HCEC 1CT (cell line): ENCODE measurements at places on chromosomes 5 and 9.

DNA sequence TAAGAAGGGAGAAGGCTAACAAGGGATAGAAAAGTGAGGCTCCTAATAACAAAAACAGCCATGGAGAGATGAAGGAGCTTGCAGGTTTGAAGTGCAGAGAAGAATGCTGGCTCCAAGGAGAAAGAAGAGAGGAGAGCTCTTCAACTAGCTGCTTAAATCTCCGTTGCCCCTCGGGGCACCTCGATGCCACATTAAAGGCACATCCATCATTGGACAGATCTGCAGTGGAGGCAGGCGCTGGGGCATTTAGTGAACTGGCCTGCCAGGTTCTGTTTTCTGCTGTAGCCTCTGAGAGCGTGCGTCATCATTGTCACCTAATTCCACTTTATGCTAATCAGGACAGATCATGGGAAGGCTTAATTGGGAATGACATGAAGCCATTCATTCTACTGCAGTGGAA, 1426.2 kb upstream of the WWC1 start:
- no peak for DNase-seq

GRCh38 chr9:99241106-99241505, 19.0 kb downstream of the SEC61B start:
- no peak for DNase-seq

DNA sequence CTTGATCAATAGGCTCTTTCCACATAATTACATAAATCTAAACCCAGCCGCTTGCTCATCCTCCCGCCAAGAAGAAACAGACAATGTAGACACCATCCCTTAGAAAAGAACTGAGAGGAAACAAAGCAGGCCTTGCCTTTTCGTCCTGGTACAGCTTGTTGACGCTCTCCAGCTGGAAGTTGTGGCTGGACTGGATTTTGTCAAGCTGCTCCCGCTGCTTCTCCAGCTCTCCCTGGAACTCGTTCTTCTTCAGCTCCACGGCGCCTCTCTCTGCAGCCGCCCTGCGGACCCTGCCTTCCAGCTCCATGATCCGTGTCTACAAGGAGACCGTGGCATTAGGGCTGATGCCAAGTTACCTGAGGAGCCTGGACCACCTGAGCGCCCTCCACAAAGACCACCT, 22.1 kb downstream of the GOLM1 start:
- DNase-seq: no peak

DNA sequence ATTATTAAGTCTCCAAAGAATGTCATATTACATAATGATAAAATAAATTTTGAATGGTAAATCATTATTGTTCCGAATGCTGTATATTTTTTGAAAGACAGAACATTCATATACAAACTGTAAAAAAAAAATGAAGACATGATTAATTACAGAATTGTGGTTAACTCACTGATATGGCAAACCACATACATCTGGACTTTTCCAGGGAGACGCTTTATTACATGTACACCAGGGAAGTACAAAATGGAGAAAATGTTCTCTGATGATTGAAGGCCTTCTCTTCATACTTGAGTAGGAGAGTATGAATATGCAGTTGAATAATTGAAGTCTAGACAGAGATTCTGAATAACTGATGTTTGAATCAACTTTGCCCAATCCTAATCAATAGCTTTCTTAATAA, 1886.9 kb downstream of the EFNA5 start:
- DNase-seq: no peak

- no peak for DNase-seq
Observed at GRCh38 chr5:56964173-56964572, 12.2 kb upstream of the MIER3 start.

GRCh38 chr9:93667627-93668026, 91.2 kb downstream of the PHF2 start:
- DNase-seq: no peak

DNA sequence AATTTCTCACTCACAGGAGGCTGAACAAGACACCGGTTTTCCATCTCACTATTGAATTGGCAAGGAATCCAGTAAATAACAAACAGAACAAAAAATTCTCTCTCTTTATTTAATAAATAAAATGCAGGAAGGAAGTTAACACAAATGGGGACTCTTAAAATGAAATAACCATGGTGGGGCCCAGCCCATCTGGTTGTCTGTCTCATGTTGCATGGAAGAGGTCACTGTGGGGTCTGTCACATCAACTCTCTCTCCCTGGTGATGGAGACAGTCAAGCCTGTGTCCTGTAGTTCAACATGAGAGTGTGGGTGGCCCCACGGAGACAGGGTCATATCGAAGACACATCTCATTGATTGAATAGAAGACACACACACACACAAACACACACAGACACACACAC, 297.7 kb downstream of the IRX2 start:
- DNase-seq: no peak

GRCh38 chr9:4922730-4923129, 62.3 kb upstream of the JAK2 start:
- DNase-seq: no peak

DNA sequence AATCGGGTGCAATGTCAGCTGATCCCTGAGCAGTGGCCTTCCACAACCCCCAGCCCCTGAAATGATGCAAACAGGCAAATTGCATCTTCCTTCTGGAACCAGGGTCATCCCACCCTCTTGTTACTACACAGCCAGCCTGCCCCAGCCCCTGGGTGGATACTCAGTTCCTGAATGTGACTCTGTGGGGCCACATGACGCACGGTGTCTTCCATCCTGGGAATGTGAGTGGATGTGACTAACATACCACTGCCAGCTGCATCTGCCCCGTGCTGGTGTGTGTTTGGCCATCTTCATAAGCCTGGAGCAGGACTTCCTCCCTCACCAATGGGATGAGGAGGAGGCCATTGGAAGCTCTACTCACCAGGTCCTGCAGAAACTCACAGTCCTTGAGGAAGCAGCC, 257.9 kb upstream of the ADAMTS16 start:
- DNase-seq: no peak

DNA sequence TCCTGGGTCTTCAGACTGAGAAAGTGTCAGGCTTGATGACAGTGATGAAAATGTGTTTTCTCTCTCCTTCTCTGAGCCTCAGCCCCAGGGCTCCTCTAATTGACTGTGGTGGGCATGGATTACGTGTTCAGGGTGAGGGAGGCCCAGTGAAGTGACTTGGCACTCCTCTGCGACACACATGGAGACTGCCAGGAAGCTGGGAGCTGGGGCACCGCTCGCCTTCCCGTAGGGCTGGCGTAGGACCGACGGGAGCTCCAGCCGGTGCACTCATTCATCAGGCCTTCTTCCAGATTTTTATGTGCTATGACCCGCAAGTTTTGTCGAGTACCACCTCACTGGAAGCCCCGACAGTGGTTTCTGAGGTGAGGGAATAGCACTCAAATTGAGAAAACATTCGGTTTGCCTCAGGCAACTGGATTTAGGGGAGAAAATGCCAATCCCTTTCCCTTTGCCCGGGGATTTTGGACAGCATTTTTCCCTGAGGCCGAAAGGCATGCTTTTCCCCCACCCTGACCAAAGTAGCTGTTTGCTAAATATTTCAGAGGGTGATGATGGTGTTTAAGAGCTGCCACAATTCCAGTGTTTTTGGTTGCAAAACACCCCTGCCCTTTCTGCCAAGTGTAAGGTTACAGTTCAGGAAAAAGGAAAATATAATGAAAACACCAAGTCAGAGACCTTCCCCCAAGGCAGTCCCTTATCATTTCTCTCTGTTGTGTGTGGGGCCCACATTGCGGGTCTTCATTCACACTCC, 83.7 kb downstream of the PCSK5 start:
- no peak for DNase-seq

DNA sequence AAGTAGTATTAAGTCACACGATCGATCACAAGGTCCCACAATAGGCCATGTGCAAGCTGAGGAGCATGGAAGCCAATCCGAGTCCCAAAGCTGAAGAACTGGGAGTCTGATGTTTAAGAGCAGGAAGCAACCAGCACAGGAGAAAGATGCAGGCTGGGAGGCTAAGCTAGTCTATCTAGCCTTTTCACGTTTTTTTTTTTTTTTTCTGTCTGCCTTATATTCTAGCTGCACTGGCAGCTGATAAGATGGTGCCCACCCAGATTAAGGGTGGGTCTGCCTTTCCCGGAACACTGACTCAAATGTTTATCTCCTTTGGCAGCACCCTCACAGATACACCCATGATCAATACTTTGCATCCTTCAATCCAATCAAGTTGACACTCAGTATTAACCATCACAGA, 6.5 kb downstream of the PPIP5K2 start:
- DNase-seq: no peak

DNA sequence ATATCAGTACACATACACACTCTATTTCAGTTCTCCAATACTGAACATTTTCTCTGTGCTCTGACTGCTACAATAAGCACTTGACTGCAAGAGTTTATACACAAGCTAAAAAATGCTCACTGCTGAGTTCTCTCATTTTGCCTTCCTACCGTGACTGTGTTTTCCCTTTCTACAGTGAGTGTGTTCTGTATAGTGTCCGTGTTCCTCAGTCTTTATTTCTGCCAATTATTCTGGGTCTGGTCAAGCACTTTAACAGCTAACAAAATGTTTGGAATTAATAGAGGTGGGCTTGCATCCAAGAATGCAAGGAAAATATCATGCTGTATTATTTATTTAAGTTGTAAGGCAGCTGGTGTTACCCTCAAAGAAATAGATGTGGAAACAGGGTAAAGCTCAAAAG, 217.0 kb upstream of the NREP start:
- no peak for DNase-seq

DNA sequence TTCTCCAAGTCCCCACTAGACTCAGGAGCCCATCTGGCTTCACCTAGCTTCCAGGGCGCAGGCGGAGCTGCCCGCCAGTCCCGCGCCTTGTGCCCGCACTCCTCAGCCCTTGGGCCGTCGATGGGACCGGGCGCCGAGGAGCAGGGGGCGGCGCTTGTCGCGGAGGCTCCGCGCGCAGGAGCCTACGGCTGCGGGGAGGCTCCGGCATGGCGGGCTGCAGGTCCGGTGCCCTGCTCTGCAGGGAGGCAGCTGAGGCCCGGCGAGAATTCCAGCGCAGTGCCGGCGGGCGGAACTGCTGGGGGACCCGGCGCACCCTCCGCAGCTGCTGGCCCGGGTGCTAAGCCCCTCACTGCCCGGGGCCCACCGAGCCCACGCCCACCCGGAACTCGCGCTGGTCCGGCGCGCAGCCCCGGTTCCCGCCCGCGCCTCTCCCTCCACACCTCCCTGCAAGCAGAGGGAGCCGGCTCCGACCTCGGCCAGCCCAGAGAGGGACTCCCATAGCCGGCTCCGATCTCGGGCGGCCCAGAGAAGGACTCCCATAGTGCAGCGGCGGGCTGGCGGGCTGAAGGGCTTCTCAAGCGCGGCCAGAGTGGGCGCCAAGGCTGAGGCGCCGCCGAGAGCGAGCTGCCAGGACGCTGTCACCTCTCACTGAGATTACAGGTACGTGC, 78.1 kb upstream of the PJA2 start:
- DNase-seq: no peak

DNA sequence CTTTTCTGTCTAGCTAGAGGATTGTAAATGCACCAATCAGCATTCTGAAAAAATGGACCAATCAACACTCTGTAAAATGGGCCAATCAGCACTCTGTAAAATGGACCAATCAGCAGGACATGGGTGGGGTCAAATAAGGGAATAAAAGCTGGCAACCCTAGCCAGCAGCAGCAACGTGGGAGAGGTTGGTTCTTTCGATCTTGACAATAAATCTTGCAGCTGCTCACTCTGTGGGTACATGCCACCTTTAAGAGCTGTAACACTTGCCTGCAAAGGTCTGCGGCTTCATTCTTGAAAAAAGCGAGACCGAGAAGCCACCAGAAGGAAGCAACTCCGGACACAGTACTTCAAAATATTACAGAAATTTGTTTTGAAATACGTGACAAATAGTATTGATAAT, 424.6 kb upstream of the CDH9 start:
- DNase-seq: no peak

GRCh38 chr9:96245399-96245798, 56.6 kb downstream of the HSD17B3 start:
- DNase-seq: no peak

DNA sequence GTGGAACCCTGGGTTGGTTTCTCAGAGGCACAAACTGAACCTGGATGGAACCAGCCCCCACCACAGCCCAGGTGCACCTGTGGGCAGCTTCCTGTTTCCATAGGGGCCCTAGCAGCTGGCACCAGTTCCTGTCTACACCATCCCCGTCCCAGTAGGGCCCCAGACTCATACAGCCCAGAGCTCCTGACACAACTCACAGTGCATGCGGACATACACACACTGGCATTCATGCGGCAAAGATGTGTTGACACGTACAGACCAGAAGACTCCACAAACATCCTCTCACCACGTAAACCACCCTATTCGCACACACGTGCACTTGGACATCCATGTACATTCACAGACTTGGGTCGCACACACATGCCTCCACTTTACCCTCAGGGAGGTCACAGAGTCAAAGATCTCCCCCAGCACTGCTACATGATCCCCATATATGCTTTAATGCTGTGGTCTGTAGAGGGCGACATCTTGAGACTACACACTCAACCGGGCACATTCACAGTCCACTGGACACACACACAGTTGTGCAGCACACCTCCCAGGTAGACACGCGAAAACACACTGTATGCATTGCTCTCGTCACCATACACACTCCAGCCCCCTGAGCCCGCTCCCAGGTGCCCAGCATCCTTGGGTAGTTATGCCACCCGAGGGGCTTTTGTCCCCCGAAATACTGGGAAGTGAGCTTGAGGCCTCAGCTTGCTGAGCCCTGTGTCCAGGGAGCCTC, 22.4 kb downstream of the CXXC5 start:
- DNase-seq: no peak

GRCh38 chr5:170257370-170257769, 24.6 kb downstream of the C5orf58 start:
- DNase-seq: no peak
